ENCODE measurements at places on chromosomes 12 and 14. TPM values are rescaled to one million over a fixed set of nuclear protein-coding genes. Genes with fewer than 3 reads are reported as not detected.

SERPINA9 gene
- not detected for total RNA-seq

PPP4R4 gene
- not detected for total RNA-seq

ALDH2 gene
- 2.0 TPM for total RNA-seq

CPNE8 gene
- 12.6 TPM for total RNA-seq

OR10G2 gene
- not detected for total RNA-seq

ITGB7 gene
- total RNA-seq = 3.4 TPM

SPIC gene
- not detected for total RNA-seq

KCNK13 gene
- total RNA-seq = 0.17 TPM

CMTM5 gene
- not detected for total RNA-seq
